ENCODE measurements at places on chromosomes 11 and 22. TPM values are rescaled to one million over a fixed set of nuclear protein-coding genes. Genes with fewer than 3 reads are reported as not detected.
A peak's percentile ranks its signal among the peaks of the same experiment; 100 is the strongest.

DNA sequence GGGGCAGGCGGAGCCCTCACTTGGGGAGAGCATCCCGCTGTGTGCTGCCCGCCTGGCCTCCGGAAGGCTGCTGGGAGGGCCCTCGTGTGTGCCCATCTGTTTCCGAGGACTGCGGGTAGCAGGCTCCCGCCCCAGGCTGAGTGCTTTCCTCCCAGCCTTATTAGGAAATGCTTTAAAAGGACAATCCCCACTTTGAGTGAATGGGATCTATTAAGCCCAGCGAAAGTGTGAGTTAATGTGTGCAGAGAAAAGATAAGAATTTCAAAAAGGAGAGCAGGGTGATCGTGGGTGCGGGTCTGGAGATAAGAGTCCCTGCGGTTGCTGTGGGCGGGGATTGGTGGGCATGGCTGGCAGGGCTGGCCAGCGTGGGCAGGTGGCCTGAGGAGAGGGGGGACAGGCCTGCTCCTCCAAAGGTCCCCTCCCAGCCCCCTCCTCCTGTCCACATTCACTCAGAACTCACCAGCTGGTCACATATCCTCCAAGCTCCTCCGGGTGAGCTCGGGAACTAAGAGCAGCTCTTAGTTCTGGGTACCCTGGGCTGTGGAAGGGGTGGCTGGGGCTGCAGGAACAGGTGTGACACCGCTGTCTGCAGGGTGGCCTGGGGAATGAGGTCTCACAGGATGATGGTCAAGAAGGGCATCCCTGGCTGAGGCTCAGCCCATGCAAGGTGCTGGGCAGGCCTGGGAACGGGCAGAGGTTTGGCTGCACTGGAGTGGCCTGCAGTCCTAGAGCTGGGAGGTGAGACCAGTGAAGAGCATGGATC is 1260.3 kb downstream of the BRD1 start:
- H3K4me3 ChIP-seq, result no peak overlapping the region
- peaks cover 5% of the 10 kb centered on the region for H3K36me3 ChIP-seq
- no peak overlapping the region for H3K27ac ChIP-seq
- H3K27me3 ChIP-seq, result no peaks in the 10 kb centered on the region

DNA sequence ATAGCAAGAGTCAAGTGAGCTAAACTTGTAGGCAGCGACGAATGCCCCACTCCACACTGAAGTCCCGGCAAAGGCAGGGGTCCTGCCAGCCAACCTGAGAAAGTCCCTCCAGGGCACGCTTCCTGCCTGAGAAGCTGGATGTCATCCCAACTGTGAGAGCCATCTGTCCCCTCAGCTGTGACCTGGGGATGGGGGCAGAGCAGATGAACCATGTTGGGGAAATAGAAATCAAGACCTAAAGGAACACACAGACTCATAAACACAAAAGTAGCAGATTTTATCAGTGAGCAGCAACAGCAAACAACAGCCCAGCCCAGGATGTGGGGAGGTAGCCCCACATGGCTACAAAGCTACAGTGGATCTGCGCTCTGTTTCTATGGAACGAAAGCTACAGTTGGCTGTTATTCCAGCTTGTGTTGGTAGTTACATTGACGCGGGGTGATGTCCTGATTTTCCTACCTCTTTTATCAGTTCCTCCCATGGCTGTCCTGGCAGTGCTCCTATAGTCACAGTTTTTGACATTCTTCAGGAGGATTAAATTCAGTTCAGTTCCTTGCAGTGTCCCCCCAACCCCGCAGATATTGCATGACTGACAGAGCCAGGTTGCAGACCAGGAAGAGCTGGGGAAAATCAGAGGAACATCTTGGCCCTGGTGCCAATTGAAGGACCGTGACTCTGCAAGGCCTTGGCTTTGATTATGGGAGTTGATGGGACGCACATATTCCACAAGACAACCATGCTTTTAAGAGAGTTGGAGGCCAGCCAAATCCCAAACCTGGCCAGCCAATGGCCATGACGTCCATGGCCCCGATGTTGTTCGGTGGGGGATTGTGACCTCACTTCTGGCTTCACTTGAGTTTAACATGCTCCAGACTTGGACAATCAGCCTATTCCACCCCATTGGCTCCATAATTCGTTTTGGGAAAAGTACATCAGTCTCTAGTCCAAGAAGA is 14.6 kb downstream of the MRGPRD start:
- H3K36me3 ChIP-seq, result no peaks in the 10 kb centered on the region
- H3K4me3 ChIP-seq, result no peak overlapping the region
- DNase-seq, result no peak

DNA sequence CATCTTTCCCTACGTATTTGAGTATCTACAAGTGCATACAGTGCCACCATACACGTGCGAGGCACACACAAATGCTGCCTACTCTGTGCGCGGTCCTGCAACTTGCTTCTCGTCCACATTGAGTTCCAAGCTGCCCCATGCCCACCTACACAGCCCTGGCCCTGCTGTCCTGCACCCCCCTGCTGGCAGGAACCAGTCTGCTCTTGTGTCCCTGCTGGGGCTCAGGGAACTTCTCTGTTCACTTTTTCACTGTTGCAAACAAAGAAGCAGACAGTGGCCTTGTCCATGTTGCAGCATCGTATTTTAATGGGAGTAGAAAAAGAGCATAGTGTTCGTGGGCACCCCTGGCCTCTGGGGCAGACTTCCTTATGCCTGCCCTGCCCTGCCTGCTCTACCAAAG is 14.0 kb downstream of the CPT1A start:
- no peak overlapping the region for H3K27ac ChIP-seq
- no peaks in the 10 kb centered on the region for H3K36me3 ChIP-seq
- DNase-seq, result no peak

DNA sequence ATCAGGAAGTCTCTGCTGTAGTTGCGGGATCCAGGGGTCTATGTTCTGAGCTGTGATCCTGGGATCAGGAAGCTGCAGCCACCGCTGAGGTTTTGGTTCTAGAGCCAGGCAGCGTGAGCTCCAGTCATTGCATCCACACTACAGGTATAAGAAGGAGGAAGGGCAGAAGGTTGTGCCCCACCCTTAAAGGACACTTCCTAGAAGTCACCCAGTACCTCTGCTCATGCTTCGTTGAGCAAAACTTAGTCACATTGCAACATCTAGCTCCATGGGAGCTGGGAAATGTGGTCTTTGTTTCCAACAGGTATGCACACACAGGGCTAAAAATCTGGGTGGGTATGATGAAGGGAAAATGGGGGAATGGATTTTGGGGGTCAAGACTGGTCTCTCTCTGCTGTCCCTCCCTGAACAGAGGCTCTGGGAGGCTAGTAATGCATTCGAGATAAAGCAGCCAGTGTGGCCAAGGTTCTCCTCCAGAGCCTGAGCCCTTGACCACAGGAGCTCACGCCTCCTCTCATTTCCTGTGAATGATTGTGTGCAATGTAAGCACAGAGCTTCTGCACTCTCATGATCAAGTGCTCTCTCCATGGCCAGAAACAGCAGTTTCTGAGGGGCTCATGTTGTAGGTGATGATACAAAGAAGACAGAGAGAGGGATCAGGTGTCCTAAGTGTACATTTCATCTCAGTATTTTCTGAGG is 86.8 kb upstream of the OR4B1 start:
- no peak overlapping the region for H3K27ac ChIP-seq
- peaks cover 4% of the 10 kb centered on the region for H3K27me3 ChIP-seq
- no peak overlapping the region for H3K4me3 ChIP-seq
- H3K36me3 ChIP-seq, result no peaks in the 10 kb centered on the region
- no peak for DNase-seq
- peaks cover 4% of the 10 kb centered on the region for H3K4me1 ChIP-seq

- DNase-seq, result no peak
- H3K27me3 ChIP-seq, result no peaks in the 10 kb centered on the region
- H3K4me3 ChIP-seq, result no peak overlapping the region
- no peaks in the 10 kb centered on the region for H3K4me1 ChIP-seq
These were observed 393.9 kb downstream of the GUCY1A2 start for GRCh38 chr11:106624377-106624776.

The LBHD1 gene
- 11.2 TPM for total RNA-seq

DNA sequence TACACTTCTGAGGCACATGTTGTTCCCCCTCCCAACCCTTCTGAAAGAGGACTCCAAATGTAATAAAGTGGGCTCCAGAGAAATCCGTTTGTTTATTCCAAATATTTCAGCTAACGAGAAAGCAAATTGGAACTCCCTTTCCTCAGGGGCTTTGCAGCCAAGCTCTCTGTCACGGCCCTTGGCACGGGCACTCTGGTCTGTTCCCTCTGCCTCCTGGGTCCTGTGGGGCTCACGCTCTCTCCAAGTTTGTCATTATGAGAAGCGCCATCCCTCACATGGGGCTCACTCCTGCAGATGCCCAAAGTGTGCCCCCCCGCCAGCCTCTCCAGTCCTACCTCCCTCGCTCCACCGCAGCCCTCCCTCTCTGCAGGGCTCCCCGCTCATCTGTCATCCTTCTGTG is 125.4 kb upstream of the POU2AF2 start:
- H3K4me1 ChIP-seq, result no peaks in the 10 kb centered on the region
- H3K27me3 ChIP-seq, result peaks cover 3% of the 10 kb centered on the region
- H3K36me3 ChIP-seq, result no peaks in the 10 kb centered on the region

- H3K27ac ChIP-seq, result peak overlapping the region; percentile 62
- no peaks in the 10 kb centered on the region for H3K27me3 ChIP-seq
- no peak for DNase-seq
- H3K4me3 ChIP-seq, result no peak overlapping the region
- peaks cover 15% of the 10 kb centered on the region for H3K4me1 ChIP-seq
These were observed 14.4 kb downstream of the OVCH2 start for GRCh38 chr11:7691759-7692350.

- no peaks in the 10 kb centered on the region for H3K36me3 ChIP-seq
- peaks cover 5% of the 10 kb centered on the region for H3K27me3 ChIP-seq
- no peak for DNase-seq
- no peak overlapping the region for H3K27ac ChIP-seq
- no peak overlapping the region for H3K4me3 ChIP-seq
These were observed 37.3 kb upstream of the POU2AF1 start for GRCh38 chr11:111416231-111416960.

GRCh38 chr22:24413736-24414385 is 13.5 kb upstream of the ADORA2A start:
- peaks cover 6% of the 10 kb centered on the region for H3K27me3 ChIP-seq
- H3K27ac ChIP-seq, result no peak overlapping the region

- peak overlapping the region; percentile 85 for H3K27ac ChIP-seq
- peaks cover 14% of the 10 kb centered on the region for H3K27me3 ChIP-seq
These were observed 585 bp upstream of the NADSYN1 start for GRCh38 chr11:71452199-71453036.

GRCh38 chr11:91869686-91870085 is 354.9 kb upstream of the FAT3 start:
- no peak overlapping the region for H3K4me3 ChIP-seq
- H3K27me3 ChIP-seq, result peaks cover 2% of the 10 kb centered on the region
- peaks cover 12% of the 10 kb centered on the region for H3K4me1 ChIP-seq
- no peak for DNase-seq

GRCh38 chr11:60183591-60184205 is 815 bp upstream of the MS4A6A start:
- DNase-seq, result no peak
- H3K4me3 ChIP-seq, result no peak overlapping the region
- H3K27ac ChIP-seq, result no peak overlapping the region

The GAS2 gene
- total RNA-seq, result 1.4 TPM

GRCh38 chr11:90822996-90823395 is 600.1 kb upstream of the CHORDC1 start:
- no peak overlapping the region for H3K27ac ChIP-seq
- no peak for DNase-seq
- H3K27me3 ChIP-seq, result peaks cover 1% of the 10 kb centered on the region
- no peaks in the 10 kb centered on the region for H3K36me3 ChIP-seq
- H3K4me1 ChIP-seq, result no peaks in the 10 kb centered on the region

DNA sequence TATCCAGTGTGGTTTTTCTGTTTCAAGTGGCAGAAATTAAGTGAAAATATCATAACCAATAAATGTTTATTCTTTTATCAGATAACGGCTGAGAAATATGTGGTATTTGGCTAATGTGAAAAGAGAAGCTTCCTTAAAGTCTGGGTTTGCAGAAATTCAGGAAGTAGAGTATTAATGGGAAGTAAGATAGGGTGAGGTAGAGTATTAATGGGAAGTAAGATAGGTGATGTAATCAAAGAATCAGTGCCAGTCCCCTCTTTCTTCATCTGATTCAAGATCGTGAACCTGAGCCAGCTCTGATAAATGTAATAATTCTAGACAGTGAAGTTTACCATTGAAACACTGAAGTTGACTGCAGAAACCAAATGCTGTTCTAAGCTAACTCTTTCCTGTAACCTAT is 30.9 kb downstream of the TRPC6 start:
- no peak overlapping the region for H3K27ac ChIP-seq
- DNase-seq, result no peak
- no peaks in the 10 kb centered on the region for H3K36me3 ChIP-seq
- H3K4me3 ChIP-seq, result no peak overlapping the region
- no peaks in the 10 kb centered on the region for H3K27me3 ChIP-seq
- H3K4me1 ChIP-seq, result no peaks in the 10 kb centered on the region

The CYB5R2 gene
- 6.8 TPM for total RNA-seq

The RIMBP3B gene
- 0.51 TPM for total RNA-seq

DNA sequence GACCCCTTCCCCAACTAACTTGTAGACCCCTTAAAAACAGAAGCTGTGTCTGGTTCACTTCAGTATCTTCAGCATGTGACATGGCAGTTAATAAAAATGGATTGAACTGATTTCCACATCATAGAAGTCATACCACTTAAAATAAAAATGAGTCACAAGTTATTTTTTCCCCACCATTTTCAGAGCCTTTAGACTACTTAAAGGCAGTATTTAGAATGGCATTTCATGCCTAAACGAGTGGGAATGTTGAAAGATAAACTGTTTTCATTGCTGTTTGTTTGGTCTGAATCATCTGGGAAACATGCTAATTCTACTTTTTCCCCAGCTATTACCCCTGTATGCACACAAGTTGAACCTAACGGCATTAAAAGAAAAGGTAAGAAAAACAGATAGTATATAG is 324.0 kb downstream of the RAB38 start:
- H3K4me3 ChIP-seq, result no peak overlapping the region
- H3K27ac ChIP-seq, result no peak overlapping the region
- H3K27me3 ChIP-seq, result no peaks in the 10 kb centered on the region
- peaks cover 3% of the 10 kb centered on the region for H3K4me1 ChIP-seq

GRCh38 chr11:29336727-29337575 is 679.9 kb downstream of the KCNA4 start:
- DNase-seq, result no peak
- H3K4me3 ChIP-seq, result no peak overlapping the region
- H3K4me1 ChIP-seq, result peaks cover 2% of the 10 kb centered on the region
- no peaks in the 10 kb centered on the region for H3K27me3 ChIP-seq

The FOLR2 gene
- total RNA-seq, result not detected

The TRIM48 gene
- not detected for total RNA-seq

DNA sequence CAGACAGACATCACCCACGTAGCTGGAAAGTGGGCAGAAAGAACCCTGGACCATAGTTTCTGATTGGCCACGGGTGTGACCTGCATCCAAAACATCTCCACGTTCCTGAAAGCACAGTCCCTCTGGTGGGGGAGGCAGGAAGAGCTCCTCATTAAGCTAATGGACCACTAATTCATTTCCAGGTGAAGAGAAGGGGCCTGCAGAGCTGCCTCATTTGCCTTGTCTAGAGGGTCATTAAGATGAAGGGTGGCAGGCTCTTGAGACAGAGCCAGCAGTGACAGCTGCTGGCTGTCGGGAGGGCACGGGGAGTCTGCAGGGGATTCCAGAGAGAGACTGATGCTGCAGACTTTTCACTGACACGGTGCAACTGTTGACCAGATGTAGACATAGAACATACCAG is 149.6 kb upstream of the OPCML start:
- DNase-seq, result peak; percentile 8
- no peak overlapping the region for H3K27ac ChIP-seq
- H3K36me3 ChIP-seq, result no peaks in the 10 kb centered on the region
- H3K4me1 ChIP-seq, result no peaks in the 10 kb centered on the region

The P2RY2 gene
- total RNA-seq, result 0.10 TPM

The FOLR3 gene
- total RNA-seq, result not detected

GRCh38 chr11:46392421-46393230 is 1.1 kb upstream of the CHRM4 start:
- peaks cover 25% of the 10 kb centered on the region for H3K36me3 ChIP-seq
- peaks cover 22% of the 10 kb centered on the region for H3K27me3 ChIP-seq
- H3K4me1 ChIP-seq, result peaks cover 7% of the 10 kb centered on the region
- H3K4me3 ChIP-seq, result peak overlapping the region; percentile 83
- DNase-seq, result peak; percentile 90
